Nasal cavity respiratory epithelium epithelial cell of viscerocranial mucosa (primary cell): ENCODE measurements at places on chromosomes 6 and 20. TPM values are rescaled to one million over a fixed set of nuclear protein-coding genes. Genes with fewer than 3 reads are reported as not detected.

The SPDEF gene
- total RNA-seq: 1.4 and 2.1 TPM in 2 replicates

The SLC17A2 gene
- total RNA-seq: not detected in 2 replicates

The GNRH2 gene
- total RNA-seq: 0.14 TPM in 1 of 2 replicates, not detected in the other

The HDGFL1 gene
- total RNA-seq: not detected in 2 replicates

The KIF13A gene
- total RNA-seq: 71.7 and 77.9 TPM in 2 replicates

The RUNX2 gene
- 0.34 and 5.2 TPM in 2 replicates for total RNA-seq

The COMMD7 gene
- total RNA-seq: 16.1 and 17.2 TPM in 2 replicates

The ADGRB3 gene
- not detected in 2 replicates for total RNA-seq

The SYCP2 gene
- total RNA-seq: under 0.01 and 0.43 TPM in 2 replicates

The SPTLC3 gene
- total RNA-seq: 4.1 and 7.3 TPM in 2 replicates

The FAM209B gene
- total RNA-seq: under 0.01 TPM in 1 of 2 replicates, not detected in the other

The NEURL2 gene
- total RNA-seq: 1.7 and 1.9 TPM in 2 replicates

The TRIM40 gene
- total RNA-seq: not detected in 2 replicates

The CCM2L gene
- not detected in 2 replicates for total RNA-seq

The WFDC12 gene
- total RNA-seq: 8.9 TPM in 1 of 2 replicates, not detected in the other
